ENCODE measurements at places on chromosomes 5 and 9.

DNA sequence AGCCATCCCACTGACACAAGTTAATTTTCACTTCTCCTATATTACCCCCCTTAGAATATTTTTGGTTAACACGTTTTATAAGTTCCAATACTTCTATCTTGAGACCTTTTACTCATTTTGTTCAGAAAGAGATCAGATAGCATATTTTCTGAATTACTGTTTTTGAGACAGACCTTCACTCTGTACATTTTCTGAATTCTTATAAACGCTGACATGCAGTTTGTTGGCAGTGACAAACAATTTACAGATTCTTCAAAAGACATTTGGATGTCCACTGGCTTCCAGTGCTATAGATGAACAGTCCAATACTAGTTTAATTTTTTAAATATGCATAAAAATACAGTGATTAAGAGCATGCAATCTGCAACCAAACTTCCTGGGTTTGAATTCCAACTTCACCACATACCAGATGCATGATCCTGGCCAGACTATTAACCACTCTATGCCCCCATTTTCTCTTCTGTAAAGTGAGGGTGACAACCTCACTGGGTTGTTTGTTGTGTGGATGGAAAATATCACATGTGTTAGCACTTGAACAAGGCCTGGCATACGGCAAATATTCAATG is 142.1 kb downstream of the AGTPBP1 start:
- DNase-seq: no peak

- no peak for DNase-seq
Observed at GRCh38 chr5:9409413-9409960, 136.4 kb downstream of the SEMA5A start.

- DNase-seq: no peak
Observed at GRCh38 chr5:1106385-1107166, 5.3 kb downstream of the SLC12A7 start.

DNA sequence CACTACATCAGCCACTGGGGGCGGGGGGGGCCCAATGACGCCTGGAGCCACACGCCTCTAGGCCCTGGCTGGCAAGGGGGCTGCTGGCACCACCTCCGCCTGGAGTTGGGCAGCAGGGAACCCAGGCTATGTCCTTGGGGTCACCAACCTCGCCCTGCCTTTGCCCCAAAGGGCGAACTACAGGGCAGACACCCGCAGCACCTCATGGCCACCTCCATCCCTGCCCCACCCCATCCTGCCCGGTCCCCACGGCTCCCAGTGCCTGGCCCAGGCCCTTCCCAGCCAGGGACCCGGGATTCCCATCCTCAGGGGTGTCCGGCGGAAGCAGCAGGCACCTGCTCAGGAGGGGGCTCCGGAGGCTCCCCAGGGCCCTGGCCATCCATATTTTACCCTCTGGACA is 37.0 kb downstream of the NACC2 start:
- no peak for DNase-seq

- DNase-seq: no peak
Observed at GRCh38 chr5:160423099-160423498, 1.4 kb downstream of the PTTG1 start.

DNA sequence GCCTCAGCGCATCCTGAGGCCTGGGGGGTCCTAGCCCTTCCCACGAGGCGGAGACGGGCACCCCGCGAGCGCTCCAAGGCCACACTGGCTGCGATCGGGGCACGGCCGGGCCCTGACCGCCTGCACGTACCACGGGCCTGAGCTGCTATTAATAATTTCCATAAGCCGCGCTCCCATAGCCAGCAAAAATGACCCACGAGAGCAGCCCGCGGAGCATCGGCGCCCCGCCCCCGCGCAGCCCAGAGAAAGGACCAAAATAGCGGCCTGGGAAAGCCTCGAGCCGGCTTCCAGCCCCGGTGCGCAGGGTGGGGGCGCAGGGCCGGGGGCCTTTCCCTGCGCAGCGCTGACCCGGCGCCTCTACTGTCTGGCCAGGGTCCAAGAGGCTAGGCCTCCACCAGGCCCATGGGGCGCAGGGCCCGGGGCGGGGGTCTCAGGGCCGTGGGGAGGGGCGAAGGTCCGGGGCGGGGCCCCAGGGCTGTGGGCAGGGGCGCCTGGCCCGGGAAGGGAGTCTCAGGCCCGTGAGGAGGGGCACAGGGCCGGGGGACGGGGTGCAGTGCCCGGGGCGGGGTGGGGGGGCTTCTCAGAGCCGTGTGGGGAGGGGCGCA is 54.4 kb downstream of the EXD3 start:
- no peak for DNase-seq

DNA sequence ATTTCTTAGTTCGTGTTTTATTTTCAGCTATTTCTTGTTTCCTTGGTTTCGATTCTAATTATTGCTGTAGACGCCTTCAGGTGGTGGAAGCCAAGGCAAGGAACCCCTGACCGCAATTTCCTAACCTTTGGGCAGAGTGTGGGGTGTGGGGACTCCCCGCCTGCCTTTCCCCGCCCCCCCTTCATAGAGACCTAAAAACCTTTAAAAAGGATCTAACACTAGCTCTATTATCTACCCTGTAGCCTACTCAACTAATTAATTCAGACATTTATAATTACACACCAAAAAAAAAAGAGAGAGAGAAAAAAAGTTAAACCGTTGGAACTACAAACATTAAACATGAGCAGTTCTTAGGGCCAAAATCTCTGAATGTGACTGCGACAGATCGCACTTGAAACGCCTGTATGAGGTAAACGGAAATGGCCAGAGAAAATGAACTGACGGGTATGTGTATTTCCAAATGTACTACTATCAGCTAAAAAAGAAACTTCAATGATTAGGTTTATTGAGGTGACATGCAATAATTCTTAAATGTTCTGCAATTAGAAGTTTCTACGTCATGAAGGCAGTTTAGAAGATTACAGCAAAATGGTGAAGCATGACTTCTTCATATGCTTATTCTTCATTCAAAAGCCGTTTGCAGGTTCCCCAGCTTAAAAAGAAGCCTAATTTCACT is 19.0 kb upstream of the FER start:
- no peak for DNase-seq

- no peak for DNase-seq
Observed at GRCh38 chr9:88464851-88465250, 70.1 kb upstream of the NXNL2 start.

DNA sequence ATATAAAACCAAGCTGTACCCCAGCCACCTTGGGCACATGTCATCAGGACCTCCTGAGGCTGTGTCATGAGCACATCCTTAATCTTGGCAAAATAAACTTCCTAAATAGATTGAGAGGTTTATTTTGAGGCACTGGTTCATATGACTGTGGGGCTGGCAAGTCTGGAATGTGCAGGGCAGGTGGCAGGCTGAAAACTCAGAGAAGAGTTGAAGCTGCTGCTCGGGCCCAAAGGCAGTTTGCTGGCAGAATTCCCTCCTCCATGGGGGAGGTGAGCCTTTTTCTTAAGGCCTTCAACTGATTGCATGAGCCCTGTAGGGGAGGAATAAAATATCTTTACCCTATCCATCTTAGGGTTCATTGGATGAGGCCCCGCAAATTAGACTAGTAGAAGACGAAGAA is 72.2 kb upstream of the CDK20 start:
- DNase-seq: no peak

Data from NCI-H2081 treated with DMSO at 0.1 percent for 48 hours (cell line).